Stimulated activated CD4-positive, alpha-beta T cell treated with anti-CD3 and anti-CD28 coated beads, Interleukin-1b, Interleukin-23, amount 100 ng/mL, for 4 hours (primary cell): ENCODE measurements at places on chromosomes 13 and 19.

GRCh38 chr19:11400798-11401197, 16.7 kb upstream of the EPOR start:
- no peak for DNase-seq

- DNase-seq: no peak
These were observed 30.3 kb downstream of the AP1M1 start for GRCh38 chr19:16227837-16228636.

- DNase-seq: no peak
These were observed 190.8 kb downstream of the MAB21L1 start for GRCh38 chr13:35285677-35286076.

DNA sequence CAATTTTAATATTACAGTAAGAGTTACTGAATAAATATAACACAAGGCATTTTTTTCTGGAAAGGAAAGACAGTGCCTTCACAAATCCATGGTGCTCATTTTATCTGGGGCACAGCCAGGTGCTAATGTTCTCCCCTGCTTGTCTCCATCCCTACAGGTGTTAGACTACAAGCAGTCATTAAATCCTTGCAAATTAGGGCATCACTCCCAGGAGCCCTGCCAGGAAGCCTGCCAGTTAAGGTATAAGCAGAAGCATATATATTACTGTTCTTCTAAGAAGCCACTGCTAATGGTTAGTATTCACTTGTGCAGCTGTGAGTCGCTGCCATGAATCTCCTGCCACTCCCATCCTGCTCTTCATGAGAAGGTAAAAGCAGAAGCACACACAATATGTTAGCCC, 149.7 kb downstream of the OXGR1 start:
- DNase-seq: no peak

DNA sequence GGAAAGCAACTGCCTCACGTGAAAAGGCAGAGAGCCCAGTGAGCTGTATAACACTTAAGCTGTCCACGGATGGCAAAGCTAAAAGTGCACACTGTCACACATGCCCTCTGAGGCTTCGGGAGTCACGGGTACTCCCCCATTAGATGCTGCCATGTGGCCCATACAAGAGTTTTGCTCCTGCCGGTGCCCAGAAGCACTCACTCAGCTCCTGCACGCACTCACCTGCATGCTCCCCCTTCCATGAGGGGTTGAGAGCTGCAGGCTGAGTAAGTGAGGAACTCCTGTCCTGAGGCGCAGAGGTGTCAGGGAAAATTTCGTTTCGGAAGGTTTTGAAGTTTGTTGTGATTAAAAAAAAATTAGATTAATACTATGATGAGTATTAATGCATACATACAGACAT, 939.2 kb upstream of the ATXN8OS start:
- no peak for DNase-seq

- DNase-seq: no peak
These were observed 1.5 kb downstream of the ZNF628 start for GRCh38 chr19:55477905-55478304.

- DNase-seq: no peak
These were observed 108.5 kb downstream of the STK24 start for GRCh38 chr13:98468361-98468760.

GRCh38 chr13:57824121-57824520, 192.6 kb downstream of the PCDH17 start:
- no peak for DNase-seq

DNA sequence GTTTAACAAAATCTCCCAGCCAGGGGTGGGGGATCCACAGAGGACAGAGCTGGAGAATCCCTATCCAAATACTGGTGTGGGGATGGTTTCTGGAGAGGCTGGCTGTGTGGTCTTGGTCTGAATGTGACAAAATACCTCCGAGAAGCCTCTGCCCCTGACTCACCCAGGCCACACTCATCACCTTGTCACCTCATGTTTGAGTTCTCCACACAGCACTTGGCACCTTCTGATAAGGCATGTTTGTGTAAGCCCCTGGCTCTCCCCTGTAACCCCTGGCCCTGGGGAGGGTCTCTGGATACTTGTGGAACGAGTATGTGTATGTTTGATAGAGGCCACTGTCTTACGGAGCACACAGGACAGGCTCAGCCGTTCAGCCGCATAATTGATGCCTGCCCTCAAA, 14.7 kb downstream of the TECR start:
- no peak for DNase-seq

GRCh38 chr19:28468701-28469459, 744.1 kb downstream of the UQCRFS1 start:
- peak; percentile 1 for DNase-seq

- no peak for DNase-seq
These were observed at the start of gene CEACAM20 for GRCh38 chr19:44529536-44529935. CEACAM20 (minus strand) TSS chr19:44529675; CDS start chr19:44529509, 166 bp downstream.

- DNase-seq: no peak
These were observed 31.6 kb upstream of the USP12 start for GRCh38 chr13:27203186-27203585.

DNA sequence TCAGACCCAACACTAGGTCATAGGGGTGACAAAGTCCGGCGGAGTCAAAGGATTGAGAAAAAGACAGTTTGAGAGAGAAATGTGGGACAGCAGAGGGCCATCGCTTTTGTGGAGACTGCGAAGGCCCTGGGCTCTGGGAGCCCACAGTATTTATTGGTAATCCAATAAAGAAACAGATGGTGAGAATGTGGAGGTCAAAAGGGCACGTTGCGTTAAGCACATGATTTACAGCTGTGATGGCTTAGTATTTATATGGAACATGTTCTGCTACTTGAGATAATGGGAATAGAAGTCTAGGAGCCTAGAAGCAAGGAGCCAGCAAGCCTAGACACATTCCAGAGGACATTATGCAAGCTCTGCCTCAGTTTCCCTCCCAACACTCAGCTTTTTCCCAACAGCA, 2521.1 kb downstream of the PCDH9 start:
- DNase-seq: no peak

DNA sequence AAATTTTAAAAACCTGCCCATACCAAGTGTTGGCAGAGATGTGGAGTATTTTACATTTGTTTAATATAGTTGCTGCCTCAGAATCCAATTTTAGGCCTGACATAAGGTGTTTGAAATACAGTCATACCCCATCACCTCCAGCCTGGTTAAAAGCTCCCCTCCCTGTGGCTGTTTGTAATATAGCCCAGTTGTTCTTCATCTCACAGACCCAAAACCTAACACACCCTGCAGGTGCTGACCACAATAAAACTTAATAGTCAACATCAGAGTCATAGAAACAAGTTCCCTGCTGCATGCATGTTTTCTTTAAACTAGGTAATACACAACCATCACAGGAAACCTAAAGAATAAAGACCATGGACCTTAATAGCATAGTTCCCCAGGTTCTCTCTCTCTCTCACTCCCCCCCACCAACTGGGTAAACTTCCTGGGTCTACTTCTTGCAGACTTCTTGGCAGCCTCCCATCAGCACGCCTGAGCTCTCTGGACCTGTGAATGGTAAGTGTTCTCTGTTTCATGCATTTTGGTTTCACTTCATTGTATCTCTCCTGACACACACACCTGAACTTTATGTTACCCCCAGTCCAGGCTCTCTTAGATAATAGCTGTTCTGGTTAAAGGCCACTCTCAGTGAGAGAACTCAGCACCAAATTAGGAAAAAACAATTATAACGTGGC, 1369.9 kb downstream of the EFNB2 start:
- DNase-seq: no peak

DNA sequence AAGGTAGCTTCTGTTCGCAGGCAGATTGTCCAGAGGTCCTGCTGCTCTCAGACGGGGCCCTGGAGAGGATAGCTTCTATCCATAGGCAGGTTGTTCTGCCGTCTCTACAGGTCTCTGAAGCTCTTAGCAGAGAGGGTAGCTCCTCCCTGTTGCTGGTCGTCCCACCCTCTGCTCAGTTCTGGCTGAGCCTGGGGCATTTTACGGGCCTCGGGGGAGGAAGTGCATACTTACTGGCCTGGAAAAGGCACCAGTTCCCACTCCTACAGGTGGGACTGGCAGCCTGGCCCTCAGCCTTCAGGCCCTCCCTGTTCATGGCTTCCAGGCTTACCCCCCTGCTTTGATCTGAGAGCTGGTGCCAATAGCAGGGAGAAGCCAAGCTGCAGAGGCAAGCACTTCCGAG, 42.3 kb downstream of the USPL1 start:
- DNase-seq: no peak

- DNase-seq: no peak
These were observed 543.6 kb downstream of the RFC3 start for GRCh38 chr13:34361560-34361959.

DNA sequence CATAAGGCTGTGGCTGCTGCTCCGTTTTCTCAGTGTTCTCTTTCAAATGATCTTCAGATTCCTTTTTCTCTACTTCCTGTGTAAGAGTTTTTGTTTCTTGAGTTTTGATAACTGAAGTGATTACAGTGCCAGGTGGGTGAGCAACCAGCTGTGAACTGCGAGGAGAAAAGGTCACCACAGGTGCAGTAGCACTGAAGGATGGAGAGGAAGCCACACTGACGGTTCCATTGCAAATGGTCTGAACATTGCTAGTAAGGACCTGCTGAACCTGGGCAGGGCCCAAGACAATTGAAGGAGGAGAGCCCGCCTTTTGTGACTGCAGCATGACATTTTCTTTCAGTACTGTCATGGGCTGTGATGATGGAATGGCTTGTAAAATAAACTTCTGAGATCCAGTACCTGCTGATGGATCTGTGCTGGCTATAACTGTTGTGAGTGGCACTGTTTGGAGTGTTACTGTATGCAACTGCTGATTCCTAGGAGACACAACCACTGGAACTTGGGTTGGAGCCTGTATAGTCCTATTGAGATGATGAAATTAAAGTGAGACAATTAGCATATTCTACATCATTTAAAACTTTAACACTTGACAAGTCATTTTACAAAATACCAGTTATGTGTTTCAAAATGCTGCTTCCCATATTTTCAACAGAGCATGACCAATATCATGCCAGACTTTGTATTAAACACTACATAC, 85.5 kb downstream of the ELF1 start:
- no peak for DNase-seq
